ENCODE measurements at places on chromosomes 6 and 20.

DNA sequence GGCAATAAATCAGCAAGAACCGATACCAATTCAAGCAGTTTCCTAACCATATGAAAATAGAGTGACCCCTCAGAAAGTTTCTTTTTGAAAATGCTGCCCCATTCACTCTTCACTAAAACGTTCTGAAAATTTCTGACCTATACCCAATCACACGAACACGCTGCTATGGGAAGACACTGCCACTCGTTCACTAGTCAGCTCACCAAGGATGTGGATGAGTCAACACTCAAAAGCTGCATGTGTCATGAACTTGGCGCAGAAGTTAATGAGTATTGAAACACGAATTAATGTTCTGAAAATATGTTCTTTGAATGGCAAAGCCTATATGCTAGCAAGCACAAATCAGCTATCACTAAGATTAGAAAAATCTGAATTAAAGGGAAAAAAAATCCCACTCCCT is 84.2 kb downstream of the PREP start:
- no peak for DNase-seq

- no peak for DNase-seq
These were observed 4.5 kb upstream of the GATA5 start for GRCh38 chr20:62480318-62480717.

- DNase-seq = no peak
These were observed 56.9 kb downstream of the FAM229B start for GRCh38 chr6:112144145-112144926.

GRCh38 chr6:111737065-111737521 is 131.4 kb upstream of the TRAF3IP2 start:
- DNase-seq = no peak

DNA sequence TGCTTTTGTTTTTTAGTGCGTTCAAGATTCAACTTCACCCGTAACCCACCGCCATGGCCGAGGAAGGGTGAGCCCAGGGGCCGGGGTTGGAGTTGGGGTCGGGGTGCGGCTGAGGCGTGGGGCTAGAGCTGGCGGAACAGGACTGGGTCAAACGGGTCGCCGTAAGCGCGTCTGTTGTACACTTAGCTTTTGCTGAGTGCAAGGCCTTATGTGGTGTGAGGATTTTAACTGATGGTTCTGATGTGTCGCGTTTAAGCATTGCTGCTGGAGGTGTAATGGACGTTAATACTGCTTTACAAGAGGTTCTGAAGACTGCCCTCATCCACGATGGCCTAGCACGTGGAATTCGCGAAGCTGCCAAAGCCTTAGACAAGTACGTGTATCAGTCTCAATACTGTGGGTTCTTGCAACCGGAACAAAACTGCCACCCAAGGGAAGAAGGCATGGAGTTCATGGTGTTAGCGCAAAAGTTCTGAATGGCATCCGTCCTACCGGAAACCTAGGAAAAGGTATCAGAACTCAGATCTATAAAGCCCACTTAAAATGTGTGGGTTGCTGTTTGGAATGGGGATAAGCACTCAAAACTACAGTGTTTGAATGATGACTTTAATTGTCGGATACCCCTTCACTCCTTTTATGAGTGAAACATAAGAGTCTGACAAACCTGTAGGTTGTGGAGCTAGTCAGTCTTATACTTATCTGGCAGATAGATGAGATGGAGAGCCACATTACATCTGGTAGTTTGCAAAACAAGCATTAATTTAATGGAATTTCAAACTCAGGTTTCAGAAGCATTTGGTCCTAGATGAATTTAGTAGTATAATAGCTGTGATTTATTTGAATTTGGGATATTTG is 574 bp downstream of the RPS12 start:
- DNase-seq = no peak

DNA sequence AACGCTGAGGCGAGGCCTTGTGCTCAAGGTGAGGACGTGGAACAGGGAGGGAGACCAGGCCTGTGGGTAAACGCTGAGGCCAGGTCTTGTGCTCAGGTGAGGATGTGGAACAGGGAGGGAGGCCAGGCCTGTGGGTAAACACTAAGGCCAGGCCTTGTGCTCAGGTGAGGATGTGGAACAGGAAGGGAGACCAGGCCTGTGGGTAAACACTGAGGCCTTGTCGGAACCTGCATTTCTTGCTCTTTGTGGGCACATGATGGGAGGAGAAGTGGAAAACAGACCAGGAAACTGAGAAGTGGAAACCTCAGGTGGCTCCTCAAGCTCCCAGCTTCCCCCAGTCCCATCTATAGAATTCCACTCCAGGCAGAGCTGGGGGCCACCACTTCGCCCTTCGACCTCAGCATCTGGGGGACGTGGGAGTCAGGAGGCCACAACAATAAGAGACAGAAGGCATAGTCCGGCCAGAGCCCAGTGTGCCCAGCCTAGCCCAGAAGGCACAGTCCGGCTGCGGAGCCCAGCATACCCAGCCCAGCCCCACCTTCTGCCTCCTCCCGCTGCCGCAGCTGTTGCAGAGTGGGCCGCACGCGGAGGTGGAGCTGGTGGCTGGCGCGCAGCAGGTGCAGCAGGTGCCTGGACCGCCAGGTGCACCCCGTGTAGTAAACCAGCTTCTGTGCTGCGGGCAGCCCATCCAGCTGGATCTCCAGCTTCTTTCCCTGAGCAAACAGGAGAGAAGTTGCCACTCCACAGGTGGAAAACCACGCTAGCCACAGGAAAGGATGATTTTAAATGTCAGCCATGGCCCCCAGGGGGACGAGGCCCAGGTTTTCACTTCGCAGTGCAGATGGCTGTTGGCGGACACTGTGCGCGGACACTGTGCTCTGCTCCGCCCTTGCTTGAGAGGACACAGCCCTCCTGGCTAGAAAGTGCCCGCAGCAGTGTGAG is 17.5 kb downstream of the FRMD1 start:
- peak; percentile 63 for DNase-seq

DNA sequence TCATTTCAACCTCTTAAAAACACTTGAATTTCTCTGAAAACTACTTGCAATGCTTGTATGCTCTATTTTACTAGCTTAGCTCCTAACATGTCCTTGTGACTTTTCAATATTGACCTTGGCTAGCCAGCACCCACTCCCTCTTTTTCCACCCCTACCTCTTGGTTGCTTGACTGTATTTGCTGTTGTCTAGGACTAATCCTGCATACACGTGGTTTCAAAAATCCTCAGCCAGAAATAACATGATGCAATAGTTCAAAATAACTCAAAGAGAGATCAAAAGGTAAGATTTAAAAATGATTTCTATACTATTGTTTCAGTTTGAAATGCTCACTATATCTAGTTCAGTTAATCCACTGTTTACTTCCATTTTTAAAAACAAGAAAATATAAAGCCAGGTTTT is 102.3 kb upstream of the TBX18 start:
- no peak for DNase-seq

- DNase-seq = no peak
These were observed 78.2 kb upstream of the SULF2 start for GRCh38 chr20:47863315-47863965.

GRCh38 chr6:90173262-90173925 is 123.2 kb downstream of the BACH2 start:
- DNase-seq = no peak

GRCh38 chr6:111585241-111585973 is 20.3 kb downstream of the TRAF3IP2 start:
- DNase-seq = no peak

DNA sequence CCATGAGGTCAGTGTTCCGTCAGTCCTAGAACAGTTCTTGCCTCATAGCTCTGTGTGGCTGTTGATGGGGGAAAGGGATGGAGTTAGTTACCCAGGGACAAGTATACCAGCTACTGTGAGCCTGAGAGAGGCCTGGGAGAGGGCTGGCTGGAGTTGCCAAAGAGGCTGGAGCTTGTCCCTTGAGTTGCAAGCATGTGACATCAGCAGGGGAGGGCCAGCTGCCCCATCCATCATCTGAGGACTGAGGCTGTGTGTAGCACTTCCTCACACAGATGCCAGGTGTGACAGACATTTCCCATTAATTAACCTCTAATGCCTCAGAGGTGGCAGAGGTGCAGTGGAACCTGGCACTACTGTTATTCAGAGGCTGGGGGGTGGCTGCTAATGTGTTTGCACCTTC is 131.6 kb downstream of the PHACTR3 start:
- DNase-seq = no peak

- DNase-seq = no peak
These were observed 10.3 kb downstream of the NSFL1C start for GRCh38 chr20:1456300-1456699.

GRCh38 chr6:63910863-63911551 is 275.4 kb downstream of the PHF3 start:
- no peak for DNase-seq

DNA sequence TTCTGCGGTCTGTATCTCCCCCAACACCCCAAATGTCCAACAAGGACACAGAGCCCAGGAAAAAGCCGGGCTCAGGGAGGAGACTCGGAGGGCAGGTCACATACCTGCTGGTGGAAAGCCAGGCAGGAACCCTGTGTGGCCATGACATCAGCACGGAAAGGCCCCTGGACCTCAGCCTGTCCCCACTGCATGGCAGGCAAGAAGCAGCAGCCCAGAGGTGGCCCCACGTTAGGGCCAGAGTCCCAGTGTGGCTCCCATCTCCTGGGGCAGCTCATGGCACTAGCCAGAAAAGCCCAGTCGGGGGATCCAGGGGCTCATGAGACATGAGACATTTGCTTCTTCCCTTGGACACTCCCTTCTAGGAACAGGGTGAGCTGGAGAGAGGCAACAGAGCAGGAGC is 258.7 kb downstream of the DLL1 start:
- DNase-seq = no peak

- no peak for DNase-seq
These were observed 23.6 kb downstream of the STMND1 start for GRCh38 chr6:17125407-17125806.

- no peak for DNase-seq
These were observed 301.2 kb upstream of the SGK1 start for GRCh38 chr6:134619077-134619476.

GRCh38 chr6:5151955-5152401 is 66.8 kb downstream of the PPP1R3G start:
- no peak for DNase-seq

- DNase-seq = no peak
These were observed 25.9 kb upstream of the NAA20 start for GRCh38 chr20:19991308-19991707.

- DNase-seq = peak; percentile 47
These were observed 989 bp downstream of the FITM2 start for GRCh38 chr20:44309763-44310663.

GRCh38 chr6:139337001-139337400 is 37.4 kb downstream of the CITED2 start:
- no peak for DNase-seq

GRCh38 chr6:144749263-144749662 is 464.1 kb downstream of the UTRN start:
- no peak for DNase-seq

GRCh38 chr6:37812841-37813240 is 6.7 kb upstream of the ZFAND3 start:
- no peak for DNase-seq

GRCh38 chr20:62313021-62313420 is 10.2 kb downstream of the ADRM1 start:
- DNase-seq = no peak

- DNase-seq = no peak
These were observed 65.5 kb downstream of the VIP start for GRCh38 chr6:152816055-152816454.

GRCh38 chr6:53458105-53458866 is 86.6 kb downstream of the GCLC start:
- no peak for DNase-seq

- DNase-seq = peak; percentile 68
These were observed 1.6 kb downstream of the DNAJC5 start for GRCh38 chr20:63896264-63897105.

DNA sequence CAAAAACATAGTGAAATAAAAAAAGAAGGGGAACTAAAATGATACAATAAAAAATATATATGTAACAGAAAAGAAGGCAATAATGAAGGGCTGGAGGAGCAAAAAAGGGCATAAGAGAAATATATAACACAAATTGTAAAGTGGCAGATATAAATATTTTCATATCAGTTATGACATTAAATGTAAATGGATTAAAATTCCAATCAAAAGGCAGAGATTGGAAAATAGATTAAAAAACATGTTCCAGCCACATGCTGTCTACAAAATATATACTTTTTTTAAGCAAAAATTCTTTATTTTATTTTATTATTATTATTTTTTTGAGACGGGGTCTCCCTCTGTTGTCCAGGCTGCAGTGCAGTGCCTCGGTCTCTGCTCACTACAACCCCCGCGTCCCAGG is 23.9 kb upstream of the NT5E start:
- DNase-seq = no peak
